Esophagus squamous epithelium (tissue), 5 donors: ENCODE measurements at places on chromosomes 16 and 17.

DNA sequence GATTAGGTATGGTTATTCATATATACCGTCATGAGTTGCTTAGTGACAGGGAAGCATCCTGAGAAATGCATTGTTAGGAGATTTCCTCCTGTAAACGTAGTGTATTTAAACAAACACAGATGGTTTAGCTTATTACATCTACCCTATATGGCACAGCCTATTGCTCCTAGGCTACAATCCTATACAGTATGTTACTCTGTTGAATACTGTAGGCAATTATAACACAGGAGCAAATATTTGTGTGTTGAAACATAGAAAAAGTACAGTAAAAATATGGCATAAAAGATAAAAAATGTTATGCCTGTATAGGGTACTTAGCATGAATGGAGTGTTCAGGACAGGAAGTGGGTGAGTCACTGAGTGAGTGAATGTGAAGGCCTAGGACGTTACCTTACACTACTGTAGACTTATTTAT, 157.7 kb downstream of the CDH11 start:
- DNase-seq = no peak

DNA sequence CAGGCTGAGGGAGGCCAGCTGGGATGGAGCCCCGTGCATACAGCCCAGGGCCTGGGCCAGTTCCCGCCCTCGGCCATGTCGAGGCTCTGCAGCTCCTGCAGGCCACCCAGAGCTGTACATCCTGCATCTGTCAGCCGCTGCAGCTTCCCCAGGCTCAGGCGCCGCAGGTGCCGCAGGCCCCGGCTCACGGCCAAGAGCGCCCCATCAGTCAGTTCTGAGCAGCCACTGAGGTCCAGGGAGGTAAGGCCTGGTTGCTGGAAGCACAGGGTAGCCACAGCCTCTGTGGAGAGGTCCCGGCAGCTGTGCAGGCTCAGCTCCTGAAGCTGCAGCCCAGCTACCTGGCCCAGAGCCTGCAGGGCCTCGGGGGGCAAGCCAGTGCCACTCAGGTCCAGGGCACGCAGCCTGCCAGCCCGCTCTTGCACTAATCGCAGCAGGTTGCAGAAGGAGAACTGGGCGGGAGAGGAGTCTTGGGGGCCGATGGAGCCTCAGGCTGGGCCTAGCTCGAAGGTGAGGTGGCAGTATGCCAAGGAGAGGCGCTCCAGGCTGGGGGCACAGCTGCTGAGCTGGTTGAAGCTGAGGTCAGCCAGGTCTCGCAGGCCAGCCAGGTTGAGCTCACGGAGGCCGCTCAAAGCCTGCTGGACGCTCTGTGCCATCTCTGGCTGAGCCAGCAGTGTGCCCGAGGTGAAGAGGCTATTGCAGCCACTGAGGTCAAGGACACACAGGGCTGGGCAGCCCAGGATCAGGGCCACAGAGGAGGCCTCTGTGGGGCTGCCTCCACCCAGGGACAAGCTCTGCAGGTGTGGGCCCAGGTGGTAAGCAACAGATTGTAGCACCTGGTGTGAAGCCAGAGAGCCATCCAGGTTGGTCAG, 11.4 kb downstream of the ELMO3 start:
- DNase-seq = no peak

DNA sequence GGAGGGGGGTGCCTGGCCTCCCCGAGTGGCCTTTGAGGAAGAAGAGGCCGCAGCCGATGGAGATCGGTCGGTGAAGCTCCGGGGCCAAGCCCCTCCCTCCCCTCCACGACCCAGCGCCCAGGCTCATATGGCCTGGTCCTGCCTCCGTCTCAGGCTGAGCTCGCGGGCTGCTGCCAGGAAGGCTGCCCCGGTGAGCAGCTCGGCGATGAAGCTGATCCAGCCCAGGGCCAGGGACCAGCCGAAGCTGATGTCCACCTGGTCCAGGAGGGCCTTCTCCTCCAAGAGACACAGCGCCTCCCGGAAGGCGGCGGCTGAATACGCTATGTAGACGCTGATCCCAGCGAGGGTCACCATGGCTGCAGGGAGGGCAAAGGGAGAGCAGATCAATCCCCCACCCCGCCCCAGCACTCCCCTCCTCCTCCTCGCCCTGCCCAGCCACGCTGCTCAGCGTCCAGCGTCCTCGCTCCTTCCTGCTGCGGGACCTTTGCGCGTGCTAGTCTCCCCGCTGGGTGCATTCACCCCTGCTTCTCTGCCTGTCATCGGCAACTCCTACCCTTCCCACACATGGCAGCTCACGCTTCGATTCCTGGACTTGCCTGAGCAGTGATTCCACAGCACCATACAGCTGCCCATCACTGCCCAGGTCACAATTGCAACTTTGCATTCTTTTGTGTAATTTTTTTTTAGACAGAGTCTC, 20.5 kb downstream of the TMEM114 start:
- no peak for DNase-seq

DNA sequence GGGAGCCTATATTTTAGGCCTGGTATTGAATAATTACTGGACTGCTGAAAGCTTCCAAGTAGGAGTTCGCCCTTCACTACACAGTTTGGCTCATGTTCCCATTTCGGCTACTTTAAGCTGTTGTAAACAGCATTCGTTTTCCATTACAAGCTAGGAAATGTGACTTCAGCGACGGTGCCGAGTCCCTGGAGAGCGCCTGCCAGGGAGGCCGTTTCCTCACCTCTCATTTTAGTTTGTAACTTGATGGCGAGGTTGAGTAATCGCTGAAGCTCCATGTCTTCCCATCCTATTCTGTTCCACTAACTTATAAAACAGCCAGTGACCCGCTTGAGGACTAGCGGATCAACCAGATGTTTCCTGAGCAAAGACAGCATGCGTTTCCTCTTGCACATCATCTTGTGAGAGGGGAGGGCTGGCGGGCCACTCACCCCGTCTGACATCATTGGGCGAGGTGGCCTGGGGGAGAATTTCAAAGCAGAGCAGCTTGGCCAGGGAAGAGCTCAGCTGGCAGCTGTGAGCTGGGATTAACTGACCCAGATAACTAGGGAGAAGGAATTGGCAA, 32.9 kb downstream of the PCTP start:
- DNase-seq = no peak

GRCh38 chr17:13727441-13728171, 125.9 kb upstream of the HS3ST3A1 start:
- no peak for DNase-seq
